ENCODE measurements at places on chromosomes 3 and 15. TPM values are rescaled to one million over a fixed set of nuclear protein-coding genes. Genes with fewer than 3 reads are reported as not detected.

Gene CLSTN2
- 9.0 TPM for total RNA-seq

Gene CCR8
- total RNA-seq, result not detected

Gene POPDC2
- 15.0 TPM for total RNA-seq

Gene CELF6
- 5.6 TPM for total RNA-seq

Gene TIMP4
- total RNA-seq, result 2.4 TPM

Gene SRGAP3
- total RNA-seq, result 33.8 TPM

Gene GOLGA8G
- not detected for total RNA-seq

Gene IL17RD
- 2.8 TPM for total RNA-seq

Gene KNL1
- 3.4 TPM for total RNA-seq

Gene SERPINI2
- total RNA-seq, result not detected
